ENCODE measurements at places on chromosomes 16 and 17. TPM values are rescaled to one million over a fixed set of nuclear protein-coding genes. Genes with fewer than 3 reads are reported as not detected.

Gene TMEM235
- total RNA-seq = not detected

Gene CTRB1
- not detected for total RNA-seq

GRCh38 chr16:10838621-10839278, 20.2 kb upstream of the TVP23A start:
- no peaks in the 10 kb centered on the region for H3K4me1 ChIP-seq
- H3K4me3 ChIP-seq = no peak overlapping the region
- peaks cover 45% of the 10 kb centered on the region for H3K27me3 ChIP-seq
- no peak overlapping the region for H3K27ac ChIP-seq
- no peak for DNase-seq
- H3K36me3 ChIP-seq = no peaks in the 10 kb centered on the region

GRCh38 chr16:69620573-69620972, 54.8 kb downstream of the NFAT5 start:
- H3K36me3 ChIP-seq = no peaks in the 10 kb centered on the region
- DNase-seq = no peak
- H3K4me3 ChIP-seq = no peak overlapping the region
- H3K27ac ChIP-seq = no peak overlapping the region
- no peaks in the 10 kb centered on the region for H3K4me1 ChIP-seq

GRCh38 chr17:43367737-43368242, 31.0 kb upstream of the ARL4D start:
- no peaks in the 10 kb centered on the region for H3K36me3 ChIP-seq
- peaks cover 12% of the 10 kb centered on the region for H3K4me1 ChIP-seq
- peak; percentile 90 for DNase-seq
- peak overlapping the region; percentile 66 for H3K4me3 ChIP-seq

DNA sequence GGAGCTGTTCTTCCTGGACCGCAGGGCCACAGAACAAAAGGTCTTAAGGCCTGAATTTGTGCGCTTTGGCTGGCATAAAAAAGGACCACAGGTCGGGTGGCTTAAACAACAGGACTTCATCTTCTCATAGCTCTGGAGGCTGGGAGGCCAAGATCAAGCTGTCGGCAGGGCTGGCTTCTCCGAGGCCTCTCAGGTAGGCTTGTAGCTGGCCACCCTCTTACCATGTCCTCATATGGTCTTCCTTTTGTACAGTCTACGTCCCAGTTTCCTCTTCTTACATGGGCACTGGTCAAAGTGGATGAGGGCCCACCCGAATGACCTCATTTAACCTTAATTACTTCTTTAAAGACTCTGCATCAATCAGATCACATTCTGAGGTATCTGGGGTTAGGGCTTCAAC, 257.6 kb downstream of the CBLN1 start:
- H3K36me3 ChIP-seq = no peaks in the 10 kb centered on the region
- H3K4me1 ChIP-seq = peaks cover 45% of the 10 kb centered on the region
- no peaks in the 10 kb centered on the region for H3K27me3 ChIP-seq
- no peak for DNase-seq
- no peak overlapping the region for H3K4me3 ChIP-seq

Data from PC-3 (cell line).